ENCODE measurements at places on chromosomes 5 and 9.

GRCh38 chr9:78248635-78249034 is 12.8 kb downstream of the CEP78 start:
- DNase-seq, result no peak

- DNase-seq, result no peak
Observed at GRCh38 chr5:50583621-50584020, 82.8 kb upstream of the PARP8 start.

DNA sequence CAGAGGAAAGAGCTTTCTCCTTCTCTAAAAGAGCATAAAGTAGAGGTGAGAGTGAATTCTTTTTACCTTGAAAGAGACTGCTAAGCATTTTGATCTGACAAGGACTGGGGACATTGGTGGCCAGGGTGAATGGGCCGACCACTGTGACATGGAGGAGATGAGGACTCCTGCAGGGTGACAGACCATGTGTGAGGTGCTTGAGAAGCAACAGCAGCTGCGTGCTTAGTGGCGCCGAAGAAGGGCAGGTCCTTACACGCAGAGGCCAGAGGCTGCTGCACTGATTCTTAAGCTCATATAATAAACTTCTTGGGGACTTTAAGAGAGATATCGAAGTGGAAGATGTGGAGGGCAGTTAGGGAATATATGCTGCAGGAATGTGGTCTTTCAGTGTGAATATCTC is 8.7 kb upstream of the JAKMIP2 start:
- DNase-seq, result no peak

DNA sequence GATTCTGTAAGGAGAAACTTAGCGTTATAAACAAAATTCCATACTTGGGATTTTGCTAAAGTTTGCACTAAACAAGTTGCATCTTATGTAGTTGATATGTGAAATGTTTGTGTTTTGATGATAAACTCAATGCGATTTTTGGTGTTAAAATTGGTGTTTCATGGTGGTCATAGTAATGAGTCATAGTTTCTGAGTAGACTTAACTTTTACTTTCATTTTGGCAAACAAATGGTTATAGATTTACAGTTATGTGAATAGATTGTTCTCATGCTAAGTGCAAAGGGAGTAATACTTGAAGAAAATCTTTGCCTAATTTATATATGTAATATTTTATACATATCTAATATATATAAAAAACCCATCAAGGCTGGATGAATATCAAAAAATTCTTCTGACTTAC is 107.3 kb upstream of the ELAVL2 start:
- no peak for DNase-seq

DNA sequence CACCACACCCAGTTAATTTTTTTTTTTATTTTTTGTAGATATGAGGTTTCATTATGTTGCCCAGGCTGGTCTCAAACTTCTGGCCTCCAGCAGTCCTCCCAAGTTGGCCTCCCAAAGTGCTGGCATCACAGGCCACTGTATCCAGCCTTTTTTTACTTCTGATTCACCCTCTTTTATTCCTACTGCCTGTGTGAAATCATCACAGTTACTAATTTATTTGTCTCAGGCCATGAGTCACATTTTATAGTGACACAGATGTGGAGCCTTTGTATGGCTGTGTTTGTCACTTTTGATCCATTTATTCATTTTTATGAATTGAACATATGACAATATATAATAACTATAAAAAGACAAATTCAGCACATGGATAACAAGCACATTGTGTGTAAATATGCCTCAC is 67.1 kb upstream of the SNX2 start:
- DNase-seq, result no peak

DNA sequence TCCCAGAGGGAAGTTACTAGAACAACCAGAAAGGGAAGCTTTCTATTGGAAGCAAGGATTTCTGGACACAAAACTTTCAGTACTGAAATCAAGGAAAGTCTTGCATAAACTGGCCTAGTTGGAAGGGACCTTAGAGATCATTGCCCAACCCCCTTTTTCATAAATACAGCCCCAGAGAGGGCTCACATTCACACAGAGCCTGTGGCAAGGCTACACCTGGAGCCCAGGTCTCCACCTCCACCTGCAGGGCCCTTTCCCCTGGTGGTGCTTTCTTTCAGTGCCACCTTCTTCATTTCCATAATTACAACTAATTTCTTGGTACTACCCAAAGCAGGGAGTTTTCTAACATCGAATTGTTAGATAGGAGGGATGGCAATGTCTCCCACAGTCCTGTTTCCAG is 85.7 kb downstream of the ADRB2 start:
- no peak for DNase-seq

DNA sequence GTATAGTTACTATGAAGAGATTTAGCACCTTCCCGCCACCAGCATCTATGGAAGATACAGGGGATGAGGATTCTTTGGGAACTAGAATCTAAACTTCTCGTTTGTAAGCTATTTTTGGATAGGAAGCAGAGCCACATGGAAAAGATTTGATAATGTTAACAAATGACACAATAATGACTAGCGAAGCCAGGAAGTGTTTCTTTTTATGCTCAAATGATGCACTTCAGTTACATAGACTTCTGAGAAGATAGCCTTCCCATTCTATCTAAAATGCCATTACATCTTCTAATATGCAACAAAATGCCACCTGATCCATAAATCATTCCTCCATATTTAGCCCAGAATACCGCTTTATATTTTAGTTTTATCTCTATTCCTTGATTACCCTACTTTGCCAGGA is 17.0 kb upstream of the TNC start:
- DNase-seq, result no peak

Measured in right hindlimb (tissue), 1 donor.